Left lung (tissue), 14 donors: ENCODE measurements at places on chromosomes 6 and 20.
A peak's percentile ranks its signal among the peaks of the same experiment; 100 is the strongest.

- H3K4me3 ChIP-seq, result no peak overlapping the region
- no peaks in the 10 kb centered on the region for H3K36me3 ChIP-seq
- H3K27ac ChIP-seq, result peak overlapping the region; percentile 26
- H3K27me3 ChIP-seq, result no peaks in the 10 kb centered on the region
- DNase-seq, result no peak
- H3K4me1 ChIP-seq, result peaks cover 46% of the 10 kb centered on the region
Observed at GRCh38 chr6:42042108-42042507, 8.2 kb upstream of the TAF8 start.

GRCh38 chr6:81999270-81999669, 246.8 kb upstream of the TENT5A start:
- H3K4me1 ChIP-seq, result peaks cover 6% of the 10 kb centered on the region
- no peak for DNase-seq
- H3K27me3 ChIP-seq, result no peaks in the 10 kb centered on the region
- H3K27ac ChIP-seq, result no peak overlapping the region
- H3K4me3 ChIP-seq, result no peak overlapping the region

DNA sequence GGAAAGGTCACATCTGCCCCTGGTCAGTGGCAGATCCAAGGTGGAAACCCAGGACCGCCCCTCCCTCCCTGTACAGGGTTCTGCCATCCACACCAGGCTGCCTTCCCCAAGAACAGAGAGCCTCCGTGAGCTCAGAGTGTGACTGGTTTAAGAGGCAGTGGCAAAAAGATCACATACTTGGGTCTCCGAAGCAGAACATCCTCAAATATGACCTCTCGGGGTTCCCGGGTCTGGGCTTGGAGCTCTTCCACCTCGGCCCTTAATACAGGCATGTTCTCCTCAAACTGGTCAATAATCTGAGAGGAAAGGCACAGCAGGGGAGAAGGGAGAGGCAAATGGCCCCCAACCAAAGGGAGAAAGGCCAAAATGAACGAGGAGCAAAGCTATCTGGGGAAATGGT, 14.8 kb downstream of the C20orf96 start:
- DNase-seq, result no peak
- H3K27me3 ChIP-seq, result no peaks in the 10 kb centered on the region

GRCh38 chr6:31546958-31547726, at the start of gene NFKBIL1:
Gene NFKBIL1 (plus strand): TSS chr6:31547608. CDS start chr6:31547695, 87 bp downstream.
- peak within 1 kb of the TSS; percentile 82 for H3K27ac ChIP-seq
- DNase-seq, result peak; percentile 94
- peak within 1 kb of the TSS; percentile 48 for H3K4me3 ChIP-seq
- H3K27me3 ChIP-seq, result no peaks in the 10 kb centered on the region
- H3K4me1 ChIP-seq, result peaks cover 13% of the 10 kb centered on the region

- no peaks in the 10 kb centered on the region for H3K27me3 ChIP-seq
- H3K27ac ChIP-seq, result no peak overlapping the region
- H3K4me3 ChIP-seq, result no peak overlapping the region
- H3K36me3 ChIP-seq, result no peaks in the 10 kb centered on the region
Observed at GRCh38 chr6:52116605-52116948, 29.2 kb upstream of the PKHD1 start.

- H3K4me1 ChIP-seq, result peaks cover 11% of the 10 kb centered on the region
- H3K27me3 ChIP-seq, result no peaks in the 10 kb centered on the region
- no peak for DNase-seq
- H3K36me3 ChIP-seq, result peaks cover 32% of the 10 kb centered on the region
Observed at GRCh38 chr6:24428615-24429014, 25.9 kb downstream of the MRS2 start.
